ENCODE measurements at places on chromosomes 11 and 22.

DNA sequence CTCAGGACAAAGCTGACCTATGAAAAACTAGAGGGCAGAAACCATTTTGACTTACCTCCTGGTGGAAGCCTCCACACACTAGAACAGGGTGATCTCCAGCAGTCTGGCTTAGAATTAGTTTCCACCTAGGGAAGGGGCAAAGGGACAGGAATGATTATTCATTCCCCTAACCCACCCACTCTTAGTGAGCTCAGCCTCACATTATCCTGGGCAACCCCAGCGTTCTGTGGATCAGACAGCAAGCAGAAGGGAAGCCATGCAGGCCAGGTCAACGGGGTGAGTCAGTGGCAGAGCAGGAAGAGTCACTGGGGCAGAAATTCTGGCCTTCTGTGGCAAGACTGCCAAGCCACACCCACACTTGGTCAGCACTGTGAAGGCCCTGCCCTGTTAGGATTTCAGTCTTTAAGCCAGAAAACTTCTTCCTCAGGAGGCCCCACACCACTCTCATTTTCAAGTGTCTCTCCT is 10.5 kb downstream of the NUMA1 start:
- peak; percentile 63 for DNase-seq

GRCh38 chr11:7520981-7521487 is 7.2 kb downstream of the PPFIBP2 start:
- no peak for DNase-seq

- DNase-seq = no peak
These were observed 150.2 kb upstream of the B3GAT1 start for GRCh38 chr11:134562196-134562595.

DNA sequence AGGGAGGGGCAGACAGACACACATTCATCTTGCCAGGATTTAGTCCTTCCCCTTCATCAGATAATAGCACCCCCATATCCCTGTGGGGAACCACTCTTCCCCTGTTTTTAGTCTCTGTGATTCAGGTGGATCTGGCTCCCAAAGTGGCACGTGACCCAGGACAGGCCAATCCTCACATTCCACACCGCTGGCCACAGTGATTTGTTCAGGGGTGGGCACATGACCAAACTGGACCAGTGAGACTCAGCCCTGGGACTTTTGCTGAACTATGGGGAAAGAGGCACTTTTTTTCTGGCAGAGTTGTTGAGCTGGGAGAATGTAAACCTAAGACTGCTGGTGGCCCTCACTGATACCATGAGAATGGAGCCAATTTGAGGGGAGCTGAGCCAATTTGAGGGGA is 19.1 kb upstream of the KCNJ11 start:
- no peak for DNase-seq

- no peak for DNase-seq
These were observed 77.1 kb upstream of the MTMR2 start for GRCh38 chr11:96001037-96001436.

GRCh38 chr11:134224710-134225664 is 516 bp downstream of the VPS26B start:
- DNase-seq = no peak

- no peak for DNase-seq
These were observed 35.9 kb upstream of the P4HA3 start for GRCh38 chr11:74347381-74347780.

DNA sequence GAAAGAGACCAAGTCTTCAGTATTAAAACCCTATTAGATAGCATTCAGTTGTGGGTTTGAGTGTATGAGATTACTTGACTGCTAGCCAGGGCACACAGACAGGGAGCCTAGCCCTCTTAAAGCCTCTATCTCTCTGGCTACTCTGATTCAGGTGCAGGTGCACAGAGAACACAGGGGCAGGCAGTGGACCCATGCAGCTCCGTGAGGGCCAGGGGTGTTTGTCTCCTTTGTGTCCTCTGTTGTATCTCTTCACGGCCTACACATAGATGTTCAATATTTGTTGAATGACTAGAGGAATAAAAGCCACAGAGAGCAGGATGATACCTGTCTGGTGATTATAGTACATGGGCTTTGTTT is 21.5 kb upstream of the AIFM3 start:
- no peak for DNase-seq

DNA sequence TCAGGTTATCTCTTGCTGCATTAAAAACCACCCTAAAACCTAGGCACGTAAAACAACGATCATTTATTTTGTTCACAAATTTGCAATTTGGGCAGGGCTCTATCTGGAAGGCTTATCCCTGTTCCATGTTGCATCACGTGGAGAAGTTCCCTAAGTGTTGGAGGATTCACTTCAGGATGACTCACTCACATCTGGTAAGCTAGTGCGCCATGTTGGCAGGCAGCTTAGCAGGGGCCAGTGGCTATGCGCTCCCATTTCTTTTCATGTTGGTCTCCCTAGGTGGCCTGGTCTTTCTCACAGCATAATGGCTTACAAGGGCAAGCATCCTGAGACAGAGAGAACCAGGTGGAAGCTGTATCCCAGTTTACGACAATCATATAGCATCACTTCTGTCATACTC is 226.8 kb downstream of the BLID start:
- DNase-seq = no peak

- no peak for DNase-seq
These were observed 10.5 kb upstream of the C11orf24 start for GRCh38 chr11:68282141-68282860.

- no peak for DNase-seq
These were observed 63.5 kb downstream of the FAM83F start for GRCh38 chr22:40058265-40058664.

- DNase-seq = no peak
These were observed 562.6 kb upstream of the CADM1 start for GRCh38 chr11:116066777-116067176.

GRCh38 chr11:83115551-83115950 is 41.4 kb upstream of the PCF11 start:
- peak; percentile 12 for DNase-seq

DNA sequence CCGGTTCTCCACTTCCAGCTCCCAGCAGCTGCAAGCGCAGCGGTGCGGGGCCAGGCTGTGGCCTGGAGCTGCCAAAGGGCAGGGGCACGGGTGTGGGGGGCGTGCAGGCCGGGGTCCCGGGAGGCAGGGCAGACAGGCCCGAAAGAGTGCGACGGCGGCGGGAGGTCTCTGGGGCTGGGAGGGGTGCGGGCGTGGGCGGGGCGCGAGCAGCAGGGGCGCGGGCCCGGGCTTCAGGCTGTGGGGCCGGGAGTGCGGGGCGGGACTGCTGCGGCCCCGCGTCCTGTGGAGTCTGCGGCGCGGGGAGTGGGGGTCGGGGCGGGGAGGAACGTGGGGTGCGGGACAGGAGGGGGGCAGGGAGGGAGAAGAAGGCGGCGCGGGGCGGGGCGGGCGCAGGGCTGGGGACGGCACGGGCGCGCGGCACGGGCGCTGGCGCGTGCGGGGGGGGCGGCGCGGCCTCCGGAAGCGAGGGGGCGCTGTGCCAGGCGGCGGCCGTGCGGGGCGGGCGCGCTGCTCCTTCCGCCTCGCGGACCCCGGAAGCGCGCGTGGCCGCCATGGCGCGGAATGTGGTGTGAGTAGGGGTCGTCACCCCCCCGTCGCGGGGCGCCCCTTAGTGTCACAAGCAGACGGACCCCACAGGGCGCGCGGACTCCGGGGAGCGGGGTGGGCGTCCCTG is at the start of gene MRPL23:
Gene MRPL23, plus strand, starts transcription at position 521 of the 673 bp plus-strand sequence. Its CDS starts 31 bp downstream, at position 552.
- DNase-seq = no peak

- DNase-seq = no peak
These were observed 4.6 kb downstream of the SLN start for GRCh38 chr11:107707215-107707671.

DNA sequence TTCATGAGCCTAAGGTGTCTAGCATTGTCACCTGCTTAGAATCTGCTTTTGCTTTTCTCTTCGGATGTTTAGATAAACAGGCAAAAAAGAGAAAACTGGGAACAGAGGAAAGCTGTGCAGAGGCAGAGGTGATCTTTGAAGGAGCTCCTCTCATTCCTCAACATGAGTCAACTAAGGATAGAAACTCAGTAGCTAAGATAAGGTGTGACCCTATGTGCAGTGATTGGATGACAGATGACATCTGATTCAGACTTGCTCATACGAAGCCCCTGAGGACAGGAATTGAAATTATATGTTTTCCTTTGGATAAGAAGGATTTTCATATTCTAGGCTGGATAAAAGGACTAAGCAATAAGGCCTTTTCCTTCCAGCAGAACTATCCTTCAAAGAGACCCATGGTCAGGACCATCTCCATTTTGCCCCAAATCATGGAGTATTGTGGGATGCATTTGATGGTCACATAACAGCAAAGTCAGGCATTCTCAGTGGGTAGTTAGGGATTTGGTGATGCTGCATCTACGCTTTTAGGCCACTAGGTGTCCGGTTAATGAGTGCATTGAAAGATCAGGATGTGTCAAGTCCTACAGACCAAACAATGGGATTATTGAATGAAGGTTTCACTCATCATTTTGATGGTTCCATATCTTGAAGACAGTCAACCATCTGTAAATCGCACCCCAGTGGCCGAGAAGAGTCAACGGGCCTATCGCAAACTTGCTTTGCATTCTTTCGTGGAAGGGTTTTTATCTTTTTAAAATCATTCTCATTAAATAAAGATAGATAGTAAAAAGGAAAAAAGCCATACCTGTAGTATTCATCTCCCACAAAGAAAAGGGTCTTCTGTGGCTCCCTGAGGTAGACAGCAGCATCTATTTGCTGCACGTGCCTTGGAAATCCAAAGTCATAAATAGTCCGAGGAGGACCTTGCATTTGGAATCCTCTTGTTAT is 32.2 kb downstream of the MMP20 start:
- no peak for DNase-seq

DNA sequence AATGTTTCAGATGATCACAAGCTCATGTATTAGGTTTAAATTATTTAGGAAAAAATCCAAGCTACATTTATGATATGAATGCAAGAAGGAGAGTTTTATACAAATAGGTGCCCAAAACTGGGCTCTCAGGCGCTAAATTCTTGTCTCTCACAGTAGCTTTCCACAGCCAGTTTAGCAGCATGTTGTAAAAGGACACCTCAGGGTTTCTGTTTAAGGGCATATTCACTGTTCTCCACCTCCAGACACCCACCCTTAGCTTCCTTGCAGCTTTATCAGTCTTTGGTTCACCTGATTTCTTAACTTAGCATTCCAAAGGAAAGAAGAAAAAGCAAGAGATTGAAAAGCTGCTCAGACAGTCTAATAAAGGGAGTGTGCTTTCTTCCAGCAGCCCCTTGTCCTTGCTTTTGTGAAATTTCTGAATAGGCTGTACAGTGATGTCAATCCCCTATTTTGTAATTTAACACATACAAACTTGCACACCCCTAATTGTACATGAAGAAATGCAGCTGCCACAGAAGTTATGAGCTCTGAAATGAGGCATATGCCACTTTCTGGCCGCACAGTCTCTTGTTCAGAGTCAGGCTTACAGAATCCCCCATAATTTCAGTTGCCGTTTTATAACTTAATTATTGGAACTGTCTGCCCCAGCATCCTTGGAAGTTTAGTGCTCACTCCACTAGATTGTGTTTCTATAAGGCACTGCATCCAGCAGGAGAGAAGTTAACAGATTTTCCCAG is 262.1 kb downstream of the DDX10 start:
- no peak for DNase-seq

DNA sequence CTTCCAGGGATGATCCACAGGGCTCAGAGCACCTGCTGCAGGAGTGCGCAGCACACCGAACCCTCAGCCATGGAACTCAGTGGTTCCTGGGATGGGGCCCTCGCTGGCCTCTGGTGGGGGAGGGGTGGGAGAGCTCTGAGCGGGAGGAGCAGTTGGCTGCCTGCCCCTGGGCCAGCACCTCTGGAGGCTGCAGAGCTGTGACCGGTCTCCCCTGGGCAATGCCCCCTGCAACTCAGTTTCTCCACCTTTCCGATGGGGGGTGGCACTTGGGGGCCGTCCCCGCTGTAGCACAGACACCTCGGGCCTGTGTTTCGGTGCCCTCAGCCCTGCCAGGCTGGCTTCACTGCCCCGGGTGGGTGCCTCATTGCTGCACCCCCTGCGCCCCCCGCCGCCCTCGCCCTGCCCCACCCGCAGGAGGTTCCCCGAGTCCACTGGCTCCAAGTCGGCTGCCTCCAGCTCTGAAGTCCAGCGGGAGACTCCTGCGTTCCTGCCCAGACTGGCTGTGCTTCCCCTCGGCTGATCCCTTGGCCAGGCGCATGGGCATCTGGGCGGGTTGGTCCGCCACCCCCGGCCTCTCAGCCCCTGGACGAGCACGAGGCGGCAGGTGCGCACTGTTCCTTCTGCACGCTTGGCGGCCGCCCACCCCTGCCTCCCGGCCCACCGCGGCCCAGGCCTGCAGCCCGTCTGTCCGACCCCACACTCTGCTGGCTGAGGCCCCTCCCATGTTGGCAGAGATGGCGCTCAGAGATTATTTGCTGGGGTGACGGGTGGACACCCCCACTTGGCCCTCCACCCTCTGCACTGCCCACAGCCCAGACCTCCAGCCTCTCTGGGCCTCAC is 1.8 kb downstream of the MUC6 start:
- no peak for DNase-seq

- no peak for DNase-seq
These were observed 25.2 kb upstream of the MTCH2 start for GRCh38 chr11:47667555-47667954.

DNA sequence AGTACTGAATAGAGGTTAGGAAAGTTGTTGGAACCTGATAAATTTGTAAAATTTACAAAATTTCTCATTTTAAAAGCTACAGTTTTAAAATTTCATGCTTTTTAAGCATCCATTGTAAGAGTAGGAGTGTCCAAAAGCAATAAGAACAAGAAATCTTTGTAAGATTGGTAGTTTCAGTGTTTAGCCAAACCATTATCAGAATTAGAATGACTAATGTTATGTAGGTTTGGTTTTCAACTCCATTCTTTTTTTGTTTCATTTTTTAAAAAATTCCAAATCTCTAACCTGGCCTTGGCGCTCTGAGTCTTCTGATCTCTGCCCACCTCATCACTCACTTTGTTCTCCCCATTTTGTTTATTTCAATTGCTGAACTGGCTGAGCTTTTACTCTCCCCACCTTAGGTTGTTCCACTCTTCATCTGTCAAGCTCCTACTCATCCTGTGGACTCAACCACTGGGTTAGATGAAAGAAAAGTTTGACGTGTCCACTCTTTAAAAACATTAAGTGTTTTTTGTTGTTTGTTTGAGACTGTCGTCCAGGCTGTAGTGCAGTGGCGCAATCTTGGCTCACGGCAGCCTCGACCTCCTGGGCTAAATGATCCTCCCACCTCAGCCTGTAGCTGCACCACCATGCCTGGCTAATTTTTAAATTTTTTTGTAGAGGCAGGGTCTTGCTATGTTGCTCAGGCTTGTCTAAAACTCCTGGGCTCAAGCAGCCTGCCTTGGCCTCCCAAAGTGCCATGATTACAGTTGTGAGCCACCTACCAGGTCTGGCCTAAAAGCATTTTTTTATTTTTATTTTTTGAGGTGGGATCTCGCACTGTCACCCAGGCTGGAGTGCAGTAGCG is 14.0 kb downstream of the EP300 start:
- DNase-seq = peak; percentile 13
